Myocyte (in vitro differentiated cells): ENCODE measurements at places on chromosomes 2 and 18.
A peak's percentile ranks its signal among the peaks of the same experiment; 100 is the strongest.

DNA sequence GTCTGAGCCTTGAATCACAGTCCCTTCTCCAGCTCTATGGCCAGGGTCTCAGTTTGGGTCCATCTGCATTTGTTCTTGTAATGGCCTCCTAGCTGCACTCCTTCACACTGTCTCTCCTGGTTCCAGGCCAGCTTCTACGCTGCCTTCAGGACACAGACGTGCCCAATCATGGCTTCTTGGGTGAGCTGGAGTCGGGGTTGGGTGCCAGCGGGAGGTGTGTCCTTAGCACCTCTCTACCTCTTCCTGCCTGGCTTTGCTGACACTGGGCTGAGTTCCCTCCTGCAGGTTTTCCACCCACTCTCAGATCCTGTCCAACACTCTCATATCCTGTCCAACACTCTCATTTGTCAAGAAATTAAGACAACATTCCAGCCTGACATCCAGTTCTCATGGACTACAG lies 9.6 kb downstream of the TRPM8 start:
- DNase-seq, result no peak

GRCh38 chr2:18067588-18068384 lies 189.3 kb downstream of the KCNS3 start:
- no peak for DNase-seq

- peak; percentile 1 for DNase-seq
Observed at GRCh38 chr18:33372442-33372841, 68.1 kb downstream of the CCDC178 start.

- no peak for DNase-seq
Observed at GRCh38 chr18:77634494-77634893, 384.8 kb downstream of the GALR1 start.

- no peak for DNase-seq
Observed at GRCh38 chr2:110834134-110834827, 101.9 kb downstream of the ACOXL start.

- no peak for DNase-seq
Observed at GRCh38 chr2:143229411-143229810, 100.2 kb downstream of the ARHGAP15 start.
